Diencephalon (tissue), 1 donor: ENCODE measurements at places on chromosomes 2 and 18. TPM values are rescaled to one million over a fixed set of nuclear protein-coding genes. Genes with fewer than 3 reads are reported as not detected.

Gene ANTXR1
- 24.7 TPM for total RNA-seq

Gene DLX1
- total RNA-seq, result 30.9 TPM

Gene SP140
- 2.1 TPM for total RNA-seq

Gene CYP27A1
- 5.8 TPM for total RNA-seq

Gene ARHGEF33
- total RNA-seq, result 6.0 TPM

Gene NCKAP5
- total RNA-seq, result 11.5 TPM

Gene SRD5A2
- total RNA-seq, result 0.23 TPM

Gene HNMT
- 43.6 TPM for total RNA-seq

Gene CNRIP1
- total RNA-seq, result 80.5 TPM

Gene EHD3
- total RNA-seq, result 15.9 TPM

Gene DCTN1
- total RNA-seq, result 159 TPM

Gene TGFBRAP1
- total RNA-seq, result 22.6 TPM

Gene REEP1
- 200 TPM for total RNA-seq

Gene TBC1D8
- 14.5 TPM for total RNA-seq

Gene ACTG2
- total RNA-seq, result 0.23 TPM

Gene SFXN5
- 36.0 TPM for total RNA-seq

Gene CHRND
- 0.23 TPM for total RNA-seq

Gene MC4R
- 14.8 TPM for total RNA-seq

Gene REG3A
- total RNA-seq, result not detected

Gene UGT1A4
- not detected for total RNA-seq

Gene SCN1A
- 61.8 TPM for total RNA-seq

Gene NEB
- 3.2 TPM for total RNA-seq

Gene LAMA3
- 3.7 TPM for total RNA-seq

Gene TUBA3E
- not detected for total RNA-seq

Gene SERPINB11
- total RNA-seq, result not detected

Gene SLC23A3
- total RNA-seq, result 0.23 TPM

Gene NR4A2
- 2.5 TPM for total RNA-seq

Gene AMER3
- 33.7 TPM for total RNA-seq

Gene CNGA3
- total RNA-seq, result 6.0 TPM

Gene COLEC12
- total RNA-seq, result 16.8 TPM
